Activated CD8-positive, alpha-beta memory T cell treated with anti-CD3 and anti-CD28 coated beads for 4 hours (primary cell): ENCODE measurements at places on chromosomes 1 and 21.
A peak's percentile ranks its signal among the peaks of the same experiment; 100 is the strongest.

GRCh38 chr1:6090996-6091822 lies 45.5 kb downstream of the KCNAB2 start:
- DNase-seq, result no peak

DNA sequence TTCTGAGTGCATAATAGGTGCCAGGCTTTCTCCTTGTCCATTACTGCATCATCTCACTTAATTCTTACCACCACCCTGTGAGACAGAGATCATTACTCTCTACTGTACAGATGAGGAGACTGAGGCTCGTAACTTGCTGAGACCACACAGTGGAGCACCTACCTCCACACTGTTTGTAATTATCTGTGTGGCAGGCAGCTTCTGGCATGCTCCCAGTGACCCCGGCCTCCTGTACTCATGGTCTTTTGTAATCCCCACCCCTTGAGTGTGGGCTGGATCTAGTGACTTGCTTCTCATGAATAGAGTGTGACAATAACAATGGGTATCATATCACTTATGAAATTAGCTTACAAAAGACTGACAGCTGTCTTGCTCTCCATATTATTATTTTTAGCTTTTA lies 407.3 kb downstream of the MATN1 start:
- no peak for DNase-seq

- no peak for DNase-seq
These were observed 6.7 kb downstream of the SLFNL1 start for GRCh38 chr1:41014871-41015270.

DNA sequence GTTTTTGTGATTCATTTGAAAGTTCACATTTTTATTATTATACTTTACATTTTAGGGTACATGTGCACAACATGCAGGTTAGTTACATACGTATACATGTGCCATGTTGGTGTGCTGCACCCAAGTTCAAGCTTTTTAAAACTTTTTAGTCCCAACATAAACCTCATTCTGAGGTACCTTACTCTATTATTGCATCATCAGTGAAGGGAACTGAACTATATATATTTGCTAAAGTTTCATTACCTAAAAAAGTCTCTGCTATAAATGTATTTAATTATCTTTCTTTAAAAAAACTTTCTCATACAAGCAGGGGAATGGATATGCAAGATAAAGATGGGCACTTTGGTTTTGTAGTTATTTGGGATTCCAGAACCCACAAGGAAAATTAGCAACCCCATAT lies 931.4 kb upstream of the ADGRL2 start:
- no peak for DNase-seq

- DNase-seq, result peak; percentile 10
These were observed 19.1 kb downstream of the OPTC start for GRCh38 chr1:203512848-203513584.

GRCh38 chr1:158107916-158108315 lies 72.8 kb upstream of the CD1D start:
- no peak for DNase-seq

GRCh38 chr1:38541223-38541622 lies 318.3 kb downstream of the RRAGC start:
- DNase-seq, result no peak

- DNase-seq, result no peak
These were observed 24.0 kb downstream of the AGRN start for GRCh38 chr1:1043921-1044320.

DNA sequence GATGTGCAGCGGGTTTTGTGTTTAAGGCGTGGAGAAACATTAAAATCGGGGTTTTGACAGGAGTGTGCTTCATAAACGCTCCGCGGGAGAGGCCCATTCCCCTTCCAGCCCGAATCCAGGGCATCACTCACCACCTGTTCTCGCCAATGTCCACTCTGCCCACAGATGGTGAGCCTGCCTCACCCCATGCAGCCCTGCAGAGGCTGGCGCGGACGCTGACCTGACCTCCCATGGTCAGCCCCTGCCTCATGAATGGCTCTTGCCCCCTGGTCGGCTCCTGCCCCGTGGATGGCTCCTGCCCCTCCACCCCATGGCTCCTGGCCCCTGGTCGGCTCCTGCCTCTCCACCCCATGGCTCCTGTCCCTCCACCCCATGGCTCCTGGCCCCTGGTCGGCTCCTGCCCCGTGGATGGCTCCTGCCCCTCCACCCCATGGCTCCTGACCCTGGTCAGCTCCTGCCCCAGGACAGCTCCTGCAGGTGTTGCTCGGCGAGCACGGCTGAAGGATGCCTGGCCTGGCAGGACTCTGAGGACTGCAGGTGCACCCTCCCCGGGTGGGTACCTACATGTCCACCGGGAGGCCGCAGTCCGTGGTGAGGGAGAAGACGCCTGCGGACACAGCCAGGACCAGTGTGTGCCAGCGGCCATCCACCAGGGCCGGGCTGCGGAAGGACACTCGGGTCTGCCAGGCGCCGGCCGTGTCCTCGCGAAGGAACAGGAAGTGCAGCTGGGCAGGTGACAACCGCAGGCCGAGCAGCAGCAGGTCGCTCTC lies 6.7 kb downstream of the KRTAP10-1 start:
- no peak for DNase-seq

- no peak for DNase-seq
These were observed at the start of gene CLEC20A for GRCh38 chr1:178496410-178497135. Gene CLEC20A, minus strand, starts transcription at chr1:178496964. Its CDS starts 25 bp downstream, at chr1:178496939.

- DNase-seq, result no peak
These were observed 71.8 kb upstream of the SAMSN1 start for GRCh38 chr21:14617871-14618270.

GRCh38 chr21:42834726-42835191 lies 44.6 kb downstream of the WDR4 start:
- DNase-seq, result no peak

- no peak for DNase-seq
These were observed 54.0 kb upstream of the SYT6 start for GRCh38 chr1:114207635-114208034.

DNA sequence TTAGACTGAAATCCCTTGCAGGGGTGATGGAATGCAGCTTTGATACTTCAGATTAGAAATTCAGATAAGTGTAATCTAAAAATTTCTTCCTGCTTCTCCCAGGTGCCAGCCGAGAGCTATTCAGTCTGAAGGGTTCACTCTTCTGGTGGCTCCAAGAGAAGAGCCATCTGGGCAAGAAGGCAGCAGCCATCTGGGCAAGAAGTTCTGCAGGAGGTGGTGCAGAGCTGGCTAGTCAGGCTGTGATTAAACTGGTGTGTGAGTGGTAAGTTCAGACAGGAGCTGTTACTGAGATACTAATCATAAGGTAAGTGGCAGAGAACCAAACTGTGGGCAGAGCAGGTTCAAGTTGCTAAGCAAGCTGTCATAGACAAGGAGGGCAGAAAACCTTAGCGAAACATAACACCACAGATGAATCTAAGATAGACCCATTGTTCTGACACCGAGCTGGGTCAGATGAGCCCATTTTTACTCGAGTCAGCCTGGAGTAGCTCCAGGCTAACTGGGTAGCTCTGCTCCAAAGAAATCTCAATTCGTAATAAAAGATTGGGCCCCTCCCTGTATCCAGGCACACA lies 14.4 kb upstream of the TP53BP2 start:
- DNase-seq, result no peak

DNA sequence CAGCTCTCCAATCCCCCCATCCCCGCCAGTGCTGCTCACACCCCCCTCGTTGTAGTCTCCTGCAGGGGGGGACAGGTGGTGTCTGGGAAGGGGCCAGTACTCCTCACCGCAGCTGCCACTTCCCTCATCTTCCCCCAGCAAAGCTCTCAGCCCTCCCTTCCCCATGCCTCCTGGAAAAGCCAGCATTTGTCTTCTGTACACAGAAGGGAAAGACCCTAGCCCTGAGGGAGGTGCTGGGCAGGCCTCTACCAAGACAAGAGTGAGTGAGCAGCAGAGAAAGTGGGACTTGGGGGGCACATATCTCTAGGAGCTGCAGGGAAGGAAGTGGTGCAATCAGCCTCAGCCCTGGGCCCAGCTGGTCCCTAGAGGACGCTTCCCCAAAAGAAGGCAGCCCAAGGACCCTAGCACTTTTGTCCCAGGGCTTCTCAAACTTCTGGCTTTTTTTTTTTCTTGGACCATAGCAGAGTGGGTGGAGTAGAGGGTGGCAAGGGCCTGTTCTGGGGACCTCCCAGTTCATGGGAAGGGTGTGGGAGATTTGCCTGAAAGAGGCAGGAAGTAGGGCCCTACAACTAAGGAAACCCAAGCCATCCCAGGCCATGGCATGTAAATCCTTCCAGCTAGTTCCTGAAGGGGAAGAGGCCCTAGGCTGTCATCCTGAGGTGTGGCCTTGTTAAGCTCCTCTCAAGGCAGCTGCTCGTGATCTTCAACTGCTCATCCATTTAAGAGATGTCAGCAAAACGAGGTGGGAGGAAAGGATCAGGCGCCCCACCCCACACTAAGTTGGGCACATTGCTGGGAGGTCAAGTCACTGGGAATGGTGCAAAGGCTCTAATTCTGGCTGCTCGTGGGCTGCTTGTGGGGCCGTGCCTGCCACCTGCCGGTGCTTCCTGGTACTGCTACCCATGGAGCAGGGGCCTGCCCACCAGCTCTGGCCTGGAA lies 12.6 kb downstream of the ZC3H12A start:
- DNase-seq, result peak; percentile 50

DNA sequence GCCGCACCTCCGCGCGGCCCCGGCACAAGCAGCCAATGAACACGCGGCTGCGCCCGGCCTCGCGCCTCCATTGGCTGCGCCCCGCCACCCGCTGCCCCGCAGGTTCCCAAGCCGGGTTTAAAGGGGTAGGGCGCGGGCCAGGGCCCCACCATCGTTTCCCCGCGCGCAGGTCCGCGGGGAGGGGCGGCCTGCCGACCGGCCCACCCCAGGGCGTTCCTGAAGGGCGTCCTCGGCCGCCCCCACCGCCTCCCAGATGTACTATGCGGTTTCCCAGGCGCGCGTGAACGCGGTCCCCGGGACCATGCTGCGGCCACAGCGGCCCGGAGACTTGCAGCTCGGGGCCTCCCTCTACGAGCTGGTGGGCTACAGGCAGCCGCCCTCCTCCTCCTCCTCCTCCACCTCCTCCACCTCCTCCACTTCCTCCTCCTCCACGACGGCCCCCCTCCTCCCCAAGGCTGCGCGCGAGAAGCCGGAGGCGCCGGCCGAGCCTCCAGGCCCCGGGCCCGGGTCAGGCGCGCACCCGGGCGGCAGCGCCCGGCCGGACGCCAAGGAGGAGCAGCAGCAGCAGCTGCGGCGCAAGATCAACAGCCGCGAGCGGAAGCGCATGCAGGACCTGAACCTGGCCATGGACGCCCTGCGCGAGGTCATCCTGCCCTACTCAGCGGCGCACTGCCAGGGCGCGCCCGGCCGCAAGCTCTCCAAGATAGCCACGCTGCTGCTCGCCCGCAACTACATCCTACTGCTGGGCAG lies at the start of gene OLIG1:
OLIG1 (plus strand) TSS at position 148 of the 750 bp plus-strand sequence; CDS start at position 254, 106 bp downstream.
- no peak for DNase-seq

- no peak for DNase-seq
These were observed 9.4 kb upstream of the RGS13 start for GRCh38 chr1:192626366-192627179.

DNA sequence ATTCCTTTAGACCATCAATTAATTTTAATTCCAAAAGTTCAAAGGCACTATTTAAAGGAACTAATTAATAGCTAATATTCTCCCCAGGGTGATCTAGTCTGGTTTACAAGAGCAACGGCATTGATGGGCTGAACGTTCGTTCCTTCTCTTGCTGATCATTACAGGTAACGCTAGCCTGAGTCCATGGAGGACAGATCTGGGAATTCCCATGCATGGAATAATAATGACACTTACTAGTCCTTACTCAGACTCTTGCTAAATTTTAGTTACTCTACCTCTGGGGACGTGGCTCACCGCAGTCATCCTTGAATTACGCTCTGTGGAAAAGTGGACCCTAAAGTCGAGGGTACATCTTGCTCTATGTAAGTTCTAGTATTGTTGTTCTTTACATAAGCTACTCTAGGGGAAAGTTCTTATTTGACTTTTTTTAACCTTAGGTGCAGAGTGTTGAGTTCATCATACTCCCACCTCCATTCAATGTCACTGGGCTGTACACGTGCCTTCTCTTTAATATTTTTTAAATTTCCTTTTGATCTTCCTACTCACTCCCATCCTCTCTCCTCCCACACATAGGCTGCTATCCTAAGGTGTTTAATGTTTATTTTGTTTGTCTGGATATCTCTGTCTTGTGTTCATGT lies 133.9 kb downstream of the ZNF281 start:
- no peak for DNase-seq

DNA sequence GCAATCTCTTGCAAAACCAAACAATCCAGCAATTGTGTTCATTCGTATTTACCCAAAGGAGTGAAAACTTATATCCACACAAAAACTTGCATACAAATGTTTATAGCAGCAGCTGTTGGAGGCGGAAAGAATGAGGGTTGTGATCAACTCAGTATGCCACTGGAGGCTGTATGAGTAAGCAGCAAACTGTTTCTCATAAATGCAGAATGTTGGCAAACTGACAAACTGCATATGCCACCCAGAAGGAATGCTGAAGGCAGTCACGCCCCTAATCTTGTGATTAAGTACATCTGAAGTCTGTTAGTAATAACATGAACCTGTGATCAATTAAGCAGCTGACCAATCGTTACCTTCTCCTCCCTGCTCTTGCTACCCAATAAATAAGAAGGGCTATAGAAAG lies 60.5 kb upstream of the CR2 start:
- DNase-seq, result no peak

GRCh38 chr1:24748191-24749121 lies 3.2 kb downstream of the CLIC4 start:
- DNase-seq, result no peak

DNA sequence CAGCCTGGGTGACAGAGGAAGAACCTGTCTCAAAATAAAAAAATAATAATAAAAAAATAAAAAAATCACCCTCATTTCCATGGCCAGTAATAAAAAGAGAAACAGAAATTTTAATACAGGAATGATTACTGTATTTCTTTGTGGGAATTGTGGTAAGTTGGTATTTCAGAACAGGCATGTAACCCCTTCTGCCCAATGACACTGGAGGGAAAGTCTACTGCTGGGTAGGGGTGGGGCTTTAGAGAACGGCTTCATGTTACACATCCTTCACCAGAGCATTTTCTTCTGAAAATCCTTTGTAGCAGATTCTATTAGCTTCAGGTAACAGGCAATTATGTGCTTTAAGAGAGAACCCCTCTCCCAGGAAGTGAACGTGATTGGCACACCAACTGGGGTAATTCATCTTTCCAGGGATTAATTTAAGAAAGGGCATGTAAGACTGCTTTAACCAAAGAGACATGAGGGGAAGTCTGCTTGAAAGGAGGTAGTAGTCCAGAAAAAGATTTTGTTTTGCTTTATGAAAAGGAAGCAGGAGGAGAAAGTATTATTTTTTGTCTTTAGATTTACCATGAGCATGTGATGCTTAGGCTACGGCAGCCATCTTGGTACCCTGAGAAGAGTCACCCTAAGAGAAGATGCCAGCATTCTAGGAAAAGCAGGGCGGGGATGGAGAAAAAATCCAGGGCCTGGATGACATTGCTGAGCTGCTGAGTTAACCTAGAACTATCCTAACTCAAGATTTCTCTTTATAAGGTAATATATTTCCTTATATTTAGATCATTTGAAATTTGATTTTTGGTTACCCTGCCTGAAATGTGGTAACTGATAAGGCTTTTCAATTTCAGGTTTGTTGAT lies 57.7 kb upstream of the DPT start:
- no peak for DNase-seq

- DNase-seq, result no peak
These were observed 48.7 kb downstream of the SPAG17 start for GRCh38 chr1:118136187-118136941.
